Fibroblast of skin of right quadriceps (primary cell): ENCODE measurements at places on chromosomes 5 and 9.

- no peak for DNase-seq
Measured at GRCh38 chr5:148827723-148828122, 1.3 kb downstream of the ADRB2 start.

DNA sequence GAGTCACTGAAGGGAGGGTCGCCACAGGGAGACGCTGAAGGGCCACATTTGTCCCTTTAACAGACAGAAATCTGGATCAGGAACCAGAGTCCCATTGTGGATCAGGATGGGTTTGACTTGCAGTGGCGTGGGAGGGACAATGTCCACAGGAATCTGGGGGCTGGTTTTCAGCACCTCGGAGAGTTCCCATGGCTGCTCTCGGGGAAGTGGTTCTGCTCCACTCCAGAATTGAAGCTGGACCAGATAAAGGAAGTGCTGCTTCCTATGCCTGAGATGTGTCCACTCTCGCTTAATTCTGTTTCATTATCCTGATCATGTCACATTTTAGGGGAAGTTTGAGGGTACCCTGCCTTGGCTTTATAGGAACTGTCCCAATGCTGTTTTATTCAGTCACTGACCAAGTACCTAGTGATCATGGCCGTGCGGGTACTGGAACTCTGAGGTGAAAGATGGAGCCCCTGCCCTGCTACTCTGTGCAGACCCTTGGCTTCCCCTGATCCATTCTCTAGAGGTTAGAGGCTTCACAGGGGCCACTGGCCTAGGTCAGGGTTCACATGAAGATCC, 28.7 kb downstream of the ENHO start:
- DNase-seq = peak; percentile 42

- DNase-seq = peak; percentile 57
Measured at GRCh38 chr9:137227054-137227852, at the start of gene RNF224. Gene RNF224 (plus strand): TSS chr9:137227502. CDS start chr9:137228336, 834 bp downstream.

GRCh38 chr5:96195123-96195522, 233.5 kb upstream of the ELL2 start:
- DNase-seq = peak; percentile 60

GRCh38 chr5:9621379-9621903, 8.7 kb downstream of the TAS2R1 start:
- DNase-seq = peak; percentile 67

GRCh38 chr5:131848662-131849061, 51.8 kb upstream of the FNIP1 start:
- no peak for DNase-seq

- no peak for DNase-seq
Measured at GRCh38 chr5:67451640-67452279, 255.2 kb upstream of the CD180 start.

DNA sequence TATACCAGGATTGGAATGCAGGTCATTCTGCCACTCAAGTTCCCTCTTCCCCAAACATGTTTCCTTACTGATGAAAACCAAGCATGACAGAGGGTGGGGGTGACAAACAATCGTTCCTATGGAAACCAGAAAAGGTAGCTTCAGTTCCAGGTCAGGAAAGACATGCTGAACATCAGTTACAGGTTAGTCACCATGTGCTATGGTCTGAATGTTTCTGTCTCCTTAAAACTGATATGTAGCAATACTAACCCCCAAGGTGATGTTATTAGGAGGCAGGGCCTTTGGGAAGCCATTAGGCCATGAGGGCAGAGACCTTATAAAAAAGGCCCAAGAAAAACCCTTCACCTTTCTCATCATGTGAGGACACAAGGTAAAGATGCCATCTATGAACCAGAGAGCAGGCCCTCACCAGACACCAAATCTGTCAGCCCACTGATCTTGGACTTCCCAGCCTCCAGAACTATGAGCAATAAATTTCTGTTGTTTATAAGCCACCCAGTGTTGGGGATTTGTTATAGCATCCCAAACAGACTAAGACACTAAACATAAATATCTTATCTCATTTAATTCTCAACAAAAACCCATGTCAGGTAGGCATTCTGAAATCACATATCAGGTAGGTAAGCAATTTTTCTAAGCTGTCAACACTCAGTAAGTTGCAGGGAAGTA, 15.7 kb upstream of the SH3RF2 start:
- no peak for DNase-seq

DNA sequence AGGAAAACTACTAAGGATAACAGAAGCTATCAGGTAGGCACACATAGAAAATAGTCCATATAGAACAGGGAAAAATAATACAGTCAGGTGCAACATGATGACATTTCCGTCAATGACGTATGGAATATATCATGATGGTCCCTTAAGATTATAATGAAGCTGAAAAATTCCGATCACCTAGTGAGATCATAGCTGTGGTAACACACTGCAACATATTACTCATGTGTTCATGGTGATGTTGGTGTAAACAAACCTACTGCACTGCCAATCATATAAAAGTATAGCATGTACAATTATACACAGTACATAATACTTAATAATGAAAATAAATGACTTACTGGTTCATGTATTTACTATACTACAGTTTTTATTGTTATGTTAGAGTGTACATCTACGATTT, 60.0 kb downstream of the MEGF9 start:
- no peak for DNase-seq

- DNase-seq = no peak
Measured at GRCh38 chr9:92767066-92768054, 2.7 kb upstream of the BICD2 start.

DNA sequence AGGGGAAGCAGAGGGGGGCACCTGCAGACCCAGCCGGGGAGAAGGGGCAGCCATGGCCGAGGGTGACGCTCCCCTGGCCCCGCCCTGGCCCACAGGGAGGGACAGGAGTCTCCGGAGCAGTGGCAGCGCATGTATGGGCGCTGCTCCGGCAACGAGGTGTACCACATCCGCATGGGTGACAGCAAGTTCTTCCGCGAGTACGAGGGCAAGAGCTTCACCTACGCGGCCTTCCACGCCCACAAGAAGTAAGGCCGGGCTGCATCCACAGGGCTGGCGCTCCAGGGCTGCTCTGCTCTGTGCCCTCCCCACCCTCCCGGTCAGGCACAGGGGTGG, 68.2 kb downstream of the KCNT1 start:
- DNase-seq = no peak

DNA sequence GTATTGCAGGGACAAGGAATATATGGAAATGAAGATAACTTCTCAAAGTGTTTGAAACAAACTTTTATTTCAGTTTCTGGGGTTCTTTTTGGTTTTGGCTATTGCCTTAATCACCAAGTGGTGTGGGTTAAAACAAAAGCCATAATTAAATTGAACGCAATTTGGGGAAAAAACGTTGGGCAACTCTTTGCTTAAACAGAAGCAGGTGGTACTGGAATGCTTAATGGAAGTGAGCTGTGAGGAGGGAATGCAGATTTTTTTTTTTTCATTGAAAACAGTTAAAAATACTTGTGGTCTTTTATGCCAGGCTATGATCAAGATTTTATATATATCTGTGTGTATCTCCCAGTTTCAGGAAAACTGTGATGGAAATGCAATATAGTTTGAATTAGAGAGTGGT, 195.7 kb upstream of the TUT7 start:
- DNase-seq = peak; percentile 88

- peak; percentile 71 for DNase-seq
Measured at GRCh38 chr9:4077499-4078102, 222.3 kb downstream of the GLIS3 start.

- no peak for DNase-seq
Measured at GRCh38 chr9:7984692-7985091, 185.1 kb upstream of the DMAC1 start.

DNA sequence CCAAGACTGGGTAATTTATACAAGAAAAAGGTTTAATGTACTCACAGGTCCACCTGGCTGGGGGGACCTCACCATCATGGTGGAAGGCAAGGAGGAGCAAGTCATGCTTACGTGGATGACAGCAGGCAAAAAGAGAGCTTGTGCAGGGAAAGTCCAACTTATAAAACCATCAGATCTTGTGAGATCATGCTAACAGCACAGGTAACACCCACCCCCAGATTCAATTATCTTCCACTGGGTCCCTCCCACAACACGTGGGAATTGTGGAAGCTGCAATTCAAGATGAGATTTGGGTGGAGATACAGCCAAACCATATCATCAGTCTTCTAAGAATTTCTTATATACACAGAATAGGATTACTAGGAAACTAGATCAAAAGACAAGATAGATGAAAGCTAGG, 555.6 kb downstream of the PRR16 start:
- DNase-seq = no peak

GRCh38 chr9:115035841-115036612, 81.9 kb downstream of the TNC start:
- DNase-seq = peak; percentile 87

GRCh38 chr5:169280286-169280685, 20.7 kb downstream of the SLIT3 start:
- DNase-seq = no peak

DNA sequence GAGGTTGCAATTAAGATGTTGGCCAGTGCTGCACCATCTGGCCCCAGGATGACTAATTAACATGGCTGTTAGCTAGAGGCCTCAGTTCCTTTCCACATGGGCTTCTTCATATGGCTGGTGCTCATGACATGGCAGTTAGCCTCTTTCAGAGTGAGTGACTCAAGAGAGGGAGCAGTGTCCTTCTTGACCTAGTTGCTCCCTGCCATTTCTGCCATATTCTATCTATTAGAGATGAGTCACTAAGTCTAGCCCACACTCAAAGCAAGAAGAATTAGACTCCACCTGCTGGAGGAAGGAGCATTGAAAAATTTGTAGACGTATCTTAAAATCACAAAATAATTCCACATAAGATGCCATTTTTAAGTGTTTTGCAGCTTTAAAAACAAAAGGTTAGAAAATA, 651.2 kb upstream of the CCNG1 start:
- no peak for DNase-seq

DNA sequence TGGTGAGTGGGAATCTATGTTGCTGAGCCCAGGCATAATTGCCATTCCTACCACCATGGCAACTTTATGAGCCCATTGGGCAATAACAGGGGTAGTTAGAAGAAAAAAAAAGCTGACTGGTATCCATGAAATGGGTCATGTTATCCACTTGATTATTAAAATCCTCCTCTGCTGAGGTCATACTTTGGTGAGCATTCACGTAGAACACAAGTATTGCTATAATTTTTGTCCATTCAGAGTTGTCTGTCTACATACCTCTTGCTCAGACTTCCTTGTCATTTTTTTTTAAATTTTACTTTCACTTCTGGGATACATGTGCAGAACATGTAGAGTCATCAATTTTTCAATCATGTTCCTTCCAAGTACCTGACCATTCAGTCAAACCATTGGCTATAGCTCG, 780.8 kb upstream of the ARRDC3 start:
- no peak for DNase-seq

DNA sequence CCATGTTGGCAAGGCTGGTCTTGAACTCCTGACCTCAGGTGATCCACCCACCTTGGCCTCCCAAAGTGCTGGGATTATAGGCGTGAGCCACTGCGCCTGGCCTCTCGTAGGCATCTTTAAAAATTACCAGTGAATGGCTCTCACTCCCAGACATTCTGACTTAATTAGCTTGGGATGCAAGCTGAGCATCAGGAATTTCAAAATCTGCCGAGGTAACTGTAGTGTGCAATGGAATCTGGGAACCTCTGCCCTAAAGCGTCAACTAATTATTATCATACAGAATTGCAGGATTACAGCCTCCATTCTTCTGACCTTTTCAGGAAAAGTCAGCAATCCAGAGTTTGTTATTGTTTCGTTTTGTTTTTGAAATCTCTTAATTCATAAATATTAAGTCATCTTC, 213.4 kb upstream of the DMAC1 start:
- DNase-seq = peak; percentile 69

DNA sequence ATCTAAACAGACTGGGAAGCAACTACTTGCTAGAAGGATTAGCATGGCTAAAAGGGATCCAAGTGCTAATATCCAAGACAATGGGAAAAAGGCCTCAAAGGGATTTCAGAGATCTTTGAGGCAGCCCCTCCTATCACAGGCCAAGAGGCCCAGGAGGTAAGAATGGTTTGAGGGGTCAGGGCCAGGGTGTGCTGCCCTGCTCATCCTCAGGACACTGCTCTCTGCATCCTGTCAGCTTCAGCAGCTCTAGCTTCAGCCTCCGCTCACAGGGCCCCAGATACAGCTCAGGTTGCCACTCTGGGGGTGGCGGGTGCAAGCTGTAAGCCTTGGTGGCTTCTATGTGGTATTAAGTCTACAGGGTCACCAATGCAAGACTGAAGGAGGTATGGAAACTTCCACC, 278.7 kb downstream of the PARP8 start:
- no peak for DNase-seq

GRCh38 chr5:149018909-149019443, 43.9 kb downstream of the SH3TC2 start:
- peak; percentile 95 for DNase-seq

GRCh38 chr5:45454114-45454513, 242.1 kb downstream of the HCN1 start:
- no peak for DNase-seq

- no peak for DNase-seq
Measured at GRCh38 chr9:2338777-2339365, 282.7 kb upstream of the VLDLR start.

DNA sequence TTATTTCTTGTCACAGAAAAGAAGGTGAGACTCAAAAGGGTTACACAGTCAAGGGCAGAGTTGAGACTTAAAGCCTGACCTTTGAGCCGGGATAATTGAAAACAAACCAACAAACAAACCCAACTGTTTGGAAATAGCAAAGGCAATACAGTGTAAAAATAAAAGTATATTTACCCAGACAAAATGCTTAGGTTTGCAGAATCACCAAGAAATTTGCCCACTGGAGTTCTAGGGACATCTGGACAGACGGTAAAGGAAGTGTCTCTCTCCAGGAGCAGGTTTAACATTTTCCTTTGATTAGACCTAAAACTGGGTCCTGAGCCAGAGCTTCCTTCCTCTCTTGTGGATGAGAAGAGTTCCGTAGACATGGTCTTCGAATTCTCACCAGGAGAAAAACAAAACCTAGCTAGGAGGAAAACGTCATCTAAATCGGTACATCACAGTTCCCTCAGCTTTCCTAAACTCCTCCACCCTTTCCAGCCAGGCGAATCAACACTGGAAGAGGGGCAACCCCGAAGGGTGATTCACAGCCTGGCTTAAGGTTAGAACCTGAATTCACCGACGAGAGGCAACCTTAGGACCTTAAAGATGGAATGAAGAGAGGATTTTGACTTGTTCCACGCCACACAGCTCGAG, 673 bp downstream of the CDC25C start:
- DNase-seq = peak; percentile 7

DNA sequence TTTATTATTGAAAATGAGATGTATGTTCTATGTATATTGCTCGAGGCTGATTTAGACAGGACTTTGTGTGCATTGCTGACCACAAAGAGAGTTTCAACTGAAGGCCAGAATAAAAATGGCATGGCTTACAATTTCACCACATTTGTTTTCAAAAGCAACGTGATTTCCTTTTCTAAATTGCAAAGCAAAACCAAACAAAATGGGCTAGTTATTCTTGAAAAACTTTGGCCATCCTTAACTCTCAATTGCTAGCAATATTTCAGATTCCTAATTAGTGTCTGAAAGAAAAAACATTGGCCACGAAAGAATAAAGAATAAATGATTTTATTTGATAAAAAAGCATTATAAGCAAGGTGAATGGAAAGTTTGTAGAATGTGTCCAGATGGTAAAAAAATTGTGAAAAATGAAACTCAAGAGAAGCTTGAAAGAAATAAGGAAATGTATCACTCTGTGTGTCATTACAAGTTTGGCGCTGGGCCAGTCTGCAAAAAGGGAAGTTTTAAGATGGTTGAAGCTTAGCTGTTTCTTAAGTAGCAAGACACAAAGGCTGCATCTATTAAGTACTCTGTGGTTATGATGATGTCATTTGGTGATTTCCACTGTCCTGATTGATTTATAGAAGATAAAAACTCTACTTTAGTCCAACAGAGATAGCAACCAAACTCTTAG, 89.2 kb upstream of the PRLR start:
- DNase-seq = peak; percentile 84

- peak; percentile 72 for DNase-seq
Measured at GRCh38 chr9:14221558-14221957, 92.4 kb downstream of the NFIB start.
